ENCODE measurements at places on chromosomes 7 and 10.

GRCh38 chr7:40297741-40298311 lies 163.0 kb downstream of the SUGCT start:
- no peak for DNase-seq

DNA sequence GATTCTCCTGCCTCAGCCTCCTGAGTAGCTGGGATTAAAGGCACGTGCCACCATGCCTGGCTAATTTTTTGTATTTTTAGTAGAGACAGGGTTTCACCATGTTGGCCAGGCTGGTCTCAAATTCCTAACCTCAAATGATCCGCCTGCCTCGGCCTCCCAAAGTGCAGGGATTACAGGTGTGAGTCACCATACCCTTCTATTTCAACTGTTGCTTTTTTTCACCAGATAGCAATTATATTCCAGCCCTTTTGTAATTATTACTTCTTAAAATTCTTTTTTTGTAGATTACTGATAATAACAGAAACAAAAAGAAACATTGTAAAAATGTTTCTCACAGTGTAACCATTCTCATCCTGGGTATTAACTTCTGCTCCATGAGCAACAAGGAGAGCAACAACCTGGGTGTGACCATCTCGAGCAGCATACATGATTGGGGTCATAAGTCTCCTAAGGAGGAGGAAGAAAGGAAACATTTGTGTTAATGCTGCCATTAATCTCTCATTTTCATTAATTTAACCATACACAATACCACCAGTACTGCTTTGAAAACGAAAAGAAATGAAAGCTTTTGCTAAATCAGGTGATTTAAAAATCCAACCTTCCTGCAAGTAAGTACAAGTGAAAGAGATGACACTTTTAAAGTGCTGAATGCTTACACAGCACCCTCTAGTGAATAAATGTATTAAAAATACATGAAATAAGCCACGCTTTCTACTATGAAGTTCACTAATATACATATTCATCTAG lies 41.8 kb downstream of the ASZ1 start:
- no peak for DNase-seq

GRCh38 chr7:155722118-155722517 lies 77.7 kb downstream of the RBM33 start:
- DNase-seq = no peak

DNA sequence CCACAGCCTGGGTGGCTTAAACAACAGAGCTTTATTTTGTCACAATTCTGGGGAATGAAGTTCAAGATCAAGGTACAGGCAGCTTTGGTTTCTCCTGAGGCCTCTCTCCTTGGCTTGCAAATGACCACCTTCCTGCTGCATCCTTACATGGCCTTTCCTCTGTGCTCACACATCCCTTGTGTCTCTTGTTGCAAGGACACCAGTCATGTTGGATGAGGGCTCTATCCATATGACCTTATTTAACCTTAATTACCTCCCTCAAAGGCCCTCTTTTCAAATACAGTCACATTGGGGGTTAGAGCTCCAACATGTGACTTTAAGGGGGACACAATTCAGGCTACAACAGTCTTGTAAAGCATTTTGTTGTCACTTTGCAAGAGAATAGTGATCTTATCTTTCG lies 65.0 kb upstream of the PLXNA4 start:
- DNase-seq = no peak

DNA sequence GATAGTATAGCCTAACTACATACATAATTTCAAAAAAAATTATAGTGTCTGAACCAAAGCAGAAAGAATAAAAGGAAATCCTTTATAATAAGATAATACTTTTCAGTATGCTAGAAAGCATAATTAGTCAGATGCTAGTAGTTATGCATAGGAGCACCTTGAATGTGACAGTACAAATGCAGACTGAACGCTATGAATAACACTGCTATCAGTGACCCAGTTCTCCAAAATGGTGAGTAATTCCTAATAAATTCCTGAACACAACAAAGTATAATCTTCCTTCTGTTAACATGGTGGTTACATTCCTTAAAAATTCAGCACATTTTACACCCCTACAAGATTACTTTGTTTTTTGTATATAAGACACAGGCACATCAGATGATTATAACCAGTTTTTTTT lies 1.2 kb upstream of the CHPF2 start:
- DNase-seq = no peak

- DNase-seq = no peak
Measured at GRCh38 chr7:120460949-120461348, 188.0 kb downstream of the KCND2 start.

DNA sequence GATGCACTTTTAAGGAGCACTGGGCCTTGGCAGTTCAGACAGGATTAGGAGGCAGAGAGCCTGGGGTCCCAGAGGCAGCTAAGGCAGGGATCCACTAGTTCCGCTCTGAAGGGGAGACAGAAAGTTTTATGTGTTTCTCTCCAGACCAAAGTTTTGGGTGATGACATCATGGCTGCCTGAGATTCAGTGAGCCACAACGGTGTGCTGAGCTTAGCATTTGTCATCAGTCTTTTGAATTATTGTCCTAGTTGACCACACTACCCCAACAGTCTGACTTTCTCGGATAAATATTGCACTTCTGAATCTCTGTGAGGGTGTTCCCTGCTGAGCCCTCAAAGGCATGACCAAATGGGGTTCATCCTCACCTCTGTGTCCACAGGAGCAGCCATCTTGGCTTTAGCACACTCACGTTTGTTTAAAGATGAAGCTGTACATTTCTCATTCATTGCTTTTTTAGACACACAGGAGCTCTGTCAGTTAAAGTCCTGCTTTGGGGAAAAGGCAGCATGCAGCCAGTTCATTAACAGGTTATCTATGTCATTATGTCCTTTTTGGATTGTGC lies 297.7 kb upstream of the LRGUK start:
- DNase-seq = no peak

- DNase-seq = no peak
Measured at GRCh38 chr10:116164291-116164690, 108.7 kb downstream of the GFRA1 start.

- DNase-seq = no peak
Measured at GRCh38 chr7:149468208-149468607, 7.3 kb upstream of the ZNF777 start.
